ENCODE measurements at places on chromosomes 5 and 9. TPM values are rescaled to one million over a fixed set of nuclear protein-coding genes. Genes with fewer than 3 reads are reported as not detected.

BRINP1 gene
- not detected for total RNA-seq

CBY3 gene
- total RNA-seq, result not detected

- DNase-seq, result no peak
These were observed 158.0 kb downstream of the BAAT start for GRCh38 chr9:101226803-101227202.

- DNase-seq, result peak; percentile 74
These were observed 244.7 kb upstream of the RPS23 start for GRCh38 chr5:82522897-82523296.

- DNase-seq, result no peak
These were observed 77.7 kb downstream of the RAB24 start for GRCh38 chr5:177225798-177226197.

DNA sequence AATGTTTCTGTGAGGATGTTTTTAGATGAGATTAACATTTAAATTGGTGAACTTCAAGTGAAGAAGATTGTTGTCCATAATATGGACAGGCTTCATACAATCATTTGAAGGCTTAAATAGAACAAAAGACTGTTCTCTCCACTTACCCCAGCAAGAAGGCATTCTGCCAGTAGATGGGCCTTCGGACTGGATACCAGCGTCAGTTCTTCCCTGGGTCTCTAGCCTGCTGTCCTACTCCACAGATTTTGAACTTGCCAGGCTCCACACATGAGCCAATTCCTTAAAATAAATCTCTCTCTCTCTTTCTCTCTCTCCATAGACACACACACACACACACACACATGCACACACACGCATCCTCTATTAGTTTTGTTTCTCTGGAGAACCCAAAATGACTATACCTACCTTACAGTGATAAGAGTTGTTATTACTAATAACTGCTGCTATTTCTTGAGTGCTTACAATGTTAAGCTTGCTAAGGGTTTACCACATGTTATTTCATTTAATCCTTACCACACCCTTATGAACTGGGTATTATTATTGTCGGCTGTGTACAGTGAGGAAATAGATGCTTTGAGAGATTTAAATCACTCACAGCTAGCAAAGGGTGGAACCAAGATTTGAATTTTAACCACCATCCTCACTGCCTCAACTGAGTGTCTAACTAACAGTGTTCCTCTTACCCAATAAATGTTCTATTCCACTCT, 19.8 kb upstream of the IQGAP2 start:
- DNase-seq, result no peak

DNA sequence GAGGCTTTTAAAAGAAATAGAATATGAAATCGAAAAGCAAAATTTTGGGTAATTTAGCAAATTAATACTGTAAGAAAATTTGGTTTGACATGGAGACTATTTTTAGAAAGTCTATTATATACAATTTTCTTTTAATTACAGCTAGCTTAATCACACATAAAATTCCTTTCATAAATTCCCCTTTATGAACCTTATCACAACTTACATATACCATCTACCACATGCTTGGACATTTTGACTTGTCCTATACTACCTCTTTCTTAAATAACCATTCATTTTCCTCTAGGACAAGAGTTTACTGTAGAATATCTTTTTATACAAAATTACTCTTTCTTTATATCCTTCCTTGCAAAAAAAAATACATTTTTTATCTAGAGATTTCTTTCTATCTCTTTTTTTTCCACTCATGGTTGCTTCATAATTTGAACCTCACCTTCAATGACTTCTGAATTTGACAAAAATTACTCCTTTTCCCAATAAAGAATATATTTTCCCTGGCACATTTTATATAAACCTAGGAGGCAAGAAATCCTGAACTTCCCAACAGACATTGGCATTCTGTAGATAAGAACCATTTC, 34.0 kb upstream of the SYK start:
- no peak for DNase-seq

- no peak for DNase-seq
These were observed 268.2 kb downstream of the SH3GL2 start for GRCh38 chr9:17846948-17847655.

GRCh38 chr5:60821488-60822284, 22.4 kb downstream of the ELOVL7 start:
- no peak for DNase-seq

- no peak for DNase-seq
These were observed 7.8 kb upstream of the LMX1B start for GRCh38 chr9:126605792-126606482.

GRCh38 chr5:146073239-146073900, 32.0 kb downstream of the PLAC8L1 start:
- no peak for DNase-seq

DNA sequence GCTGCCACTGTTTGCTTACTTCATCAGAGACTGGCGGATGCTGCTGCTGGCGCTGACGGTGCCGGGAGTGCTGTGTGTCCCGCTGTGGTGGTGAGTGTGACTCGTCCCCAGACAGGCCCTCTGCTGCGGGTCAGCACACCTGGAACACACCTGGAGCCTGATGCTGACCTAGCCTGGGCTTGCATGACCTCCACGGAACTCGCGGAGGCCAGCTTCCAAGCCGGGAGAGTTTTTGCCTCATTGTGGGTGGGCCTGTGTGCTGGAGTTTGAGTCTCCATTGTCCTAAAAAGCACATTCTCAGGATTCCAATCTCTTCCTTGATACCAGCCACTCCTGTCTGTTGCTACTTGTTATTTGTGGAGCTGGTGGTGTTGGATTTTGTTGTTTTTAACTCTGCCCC, 28.1 kb downstream of the SLC22A4 start:
- DNase-seq, result no peak
